ENCODE measurements at places on chromosomes 6 and 20.
A peak's percentile ranks its signal among the peaks of the same experiment; 100 is the strongest.

- no peak for DNase-seq
Observed at GRCh38 chr20:15144916-15145315, 807.5 kb upstream of the FLRT3 start.

GRCh38 chr20:52060794-52061714 lies 130.5 kb downstream of the ZFP64 start:
- DNase-seq, result peak; percentile 43

GRCh38 chr20:4180356-4180755 lies 165.0 kb upstream of the RNF24 start:
- no peak for DNase-seq

GRCh38 chr6:169144356-169144755 lies 109.3 kb downstream of the THBS2 start:
- DNase-seq, result no peak

- DNase-seq, result peak; percentile 8
Observed at GRCh38 chr20:64223526-64224067, 32.0 kb upstream of the PCMTD2 start.

- DNase-seq, result no peak
Observed at GRCh38 chr6:136137739-136138402, 112.2 kb downstream of the MTFR2 start.

- no peak for DNase-seq
Observed at GRCh38 chr20:24066076-24066700, 77.6 kb upstream of the GGTLC1 start.

- DNase-seq, result no peak
Observed at GRCh38 chr20:1712634-1713624, 55.4 kb upstream of the SIRPG start.

- no peak for DNase-seq
Observed at GRCh38 chr6:105001906-105002305, 45.0 kb downstream of the LIN28B start.

- DNase-seq, result no peak
Observed at GRCh38 chr20:36070451-36070850, 84.1 kb upstream of the EPB41L1 start.

DNA sequence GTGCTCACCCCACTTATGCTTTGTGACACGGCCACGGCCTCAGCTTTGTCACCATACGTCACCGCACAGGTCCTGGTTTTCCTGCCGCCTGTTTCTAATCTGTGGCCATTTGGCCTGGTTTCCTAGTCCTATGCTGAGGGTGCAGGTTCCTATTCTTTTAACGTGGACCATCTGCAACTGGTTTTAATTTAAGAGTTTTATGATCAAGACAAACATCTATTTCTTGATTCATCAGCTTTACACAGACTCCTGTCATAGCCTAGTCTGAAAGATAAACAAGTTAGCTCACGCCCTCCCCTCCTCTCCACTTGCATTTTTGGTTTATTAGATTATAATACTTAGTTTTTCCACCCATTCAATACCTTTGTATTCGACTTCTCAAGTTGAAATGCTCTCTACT lies 97.5 kb upstream of the RPS6KA2 start:
- DNase-seq, result no peak

- DNase-seq, result no peak
Observed at GRCh38 chr6:30884521-30885480, 482 bp downstream of the DDR1 start.

GRCh38 chr6:149779644-149779963 lies 30.1 kb downstream of the PCMT1 start:
- no peak for DNase-seq

GRCh38 chr6:91874971-91875370 lies 1288.1 kb upstream of the MAP3K7 start:
- DNase-seq, result no peak

- DNase-seq, result peak; percentile 5
Observed at GRCh38 chr20:17227669-17228623, 1.1 kb downstream of the PCSK2 start.

- DNase-seq, result no peak
Observed at GRCh38 chr6:79111549-79111948, 33.5 kb upstream of the PHIP start.

- DNase-seq, result no peak
Observed at GRCh38 chr6:36035225-36035624, 7.6 kb downstream of the MAPK14 start.

- DNase-seq, result peak; percentile 75
Observed at GRCh38 chr20:52972190-52972937, at the start of gene TSHZ2. Gene TSHZ2, plus strand, starts transcription at chr20:52972358. Its CDS starts 936 bp downstream, at chr20:52973294.

DNA sequence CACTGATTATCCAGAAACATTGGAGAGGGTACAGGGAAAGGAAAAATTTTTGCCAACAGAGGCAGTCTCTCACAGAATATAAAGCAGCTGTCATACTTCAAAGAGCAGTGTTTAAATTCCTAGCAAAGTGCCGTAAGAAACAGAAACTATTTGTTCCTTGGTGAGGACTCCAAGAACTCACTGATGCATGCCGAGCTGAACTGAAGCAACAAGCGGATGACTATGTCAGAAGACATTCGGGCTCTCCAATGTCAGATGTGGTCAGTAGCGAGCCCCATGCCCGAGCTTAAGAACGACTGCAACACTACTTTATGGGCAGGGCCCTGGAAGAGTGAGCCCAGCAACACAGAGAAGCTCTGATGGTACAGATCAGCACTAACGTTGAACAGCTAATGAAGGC lies 54.7 kb downstream of the OR2B6 start:
- no peak for DNase-seq

GRCh38 chr20:45842169-45842812 lies 8.7 kb downstream of the SNX21 start:
- DNase-seq, result peak; percentile 83

- no peak for DNase-seq
Observed at GRCh38 chr6:24093381-24093780, 32.6 kb upstream of the NRSN1 start.

DNA sequence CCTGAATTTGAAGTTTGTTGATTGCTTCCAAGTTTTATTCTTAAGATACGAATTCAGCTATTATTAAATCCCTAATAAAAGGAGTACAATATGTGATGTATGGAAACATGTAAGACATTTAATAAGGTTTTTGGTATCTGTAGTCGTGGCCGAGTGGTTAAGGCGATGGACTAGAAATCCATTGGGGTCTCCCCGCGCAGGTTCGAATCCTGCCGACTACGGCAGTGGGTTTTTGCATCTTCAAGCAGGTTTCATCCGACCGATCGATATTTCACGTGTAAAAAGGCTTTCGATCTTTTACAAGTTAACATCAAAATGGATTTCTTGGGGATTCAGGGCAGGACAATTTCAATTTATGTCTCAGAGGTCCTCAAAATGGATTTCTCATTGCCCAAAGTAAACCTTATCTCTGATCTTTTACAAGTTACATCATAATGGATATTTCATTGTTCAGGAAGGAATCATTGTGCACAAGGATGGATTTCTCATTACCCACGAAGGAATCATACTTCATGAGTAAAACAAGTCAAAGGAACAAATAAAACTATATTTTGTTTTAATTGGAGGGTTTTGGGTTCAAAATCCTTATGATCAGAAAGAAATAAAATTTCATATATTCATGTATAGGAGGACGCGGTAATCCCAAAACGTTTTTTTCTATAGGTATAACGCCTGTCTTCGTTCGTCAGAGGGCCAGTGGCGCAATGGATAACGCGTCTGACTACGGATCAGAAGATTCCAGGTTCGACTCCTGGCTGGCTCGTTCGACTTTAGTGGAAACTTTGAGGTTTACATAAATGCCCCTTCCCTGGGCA lies 37.3 kb upstream of the BTN3A2 start:
- DNase-seq, result peak; percentile 64

GRCh38 chr6:151325075-151326050 lies 66.0 kb downstream of the ZBTB2 start:
- DNase-seq, result peak; percentile 60

- DNase-seq, result peak; percentile 36
Observed at GRCh38 chr6:166058064-166058739, 109.4 kb downstream of the TBXT start.

- DNase-seq, result peak; percentile 76
Observed at GRCh38 chr6:27752038-27752885, 159.9 kb downstream of the OR2B2 start.

- no peak for DNase-seq
Observed at GRCh38 chr6:120147071-120147871, 797.7 kb upstream of the MAN1A1 start.

- no peak for DNase-seq
Observed at GRCh38 chr20:41058674-41059635, 30.3 kb downstream of the TOP1 start.

DNA sequence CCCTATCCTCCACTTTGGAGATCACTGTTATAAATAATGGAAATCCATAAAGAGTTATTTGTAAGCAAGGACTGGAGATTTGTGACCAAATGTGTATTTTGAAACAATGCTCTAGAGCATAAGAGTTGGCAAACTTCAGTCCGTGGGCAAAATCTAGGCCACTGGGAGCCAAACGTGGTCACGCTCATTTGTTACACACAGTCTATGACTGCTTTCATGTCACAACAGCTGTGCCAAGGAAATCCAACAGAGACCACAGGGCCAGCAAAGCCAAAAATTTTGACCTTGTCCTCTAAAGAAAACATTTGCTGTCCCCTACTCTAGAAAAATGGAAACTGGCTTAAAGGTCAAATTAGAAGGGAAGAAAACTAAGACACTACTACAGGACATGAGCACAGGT lies 7.9 kb downstream of the ZNF334 start:
- DNase-seq, result no peak

DNA sequence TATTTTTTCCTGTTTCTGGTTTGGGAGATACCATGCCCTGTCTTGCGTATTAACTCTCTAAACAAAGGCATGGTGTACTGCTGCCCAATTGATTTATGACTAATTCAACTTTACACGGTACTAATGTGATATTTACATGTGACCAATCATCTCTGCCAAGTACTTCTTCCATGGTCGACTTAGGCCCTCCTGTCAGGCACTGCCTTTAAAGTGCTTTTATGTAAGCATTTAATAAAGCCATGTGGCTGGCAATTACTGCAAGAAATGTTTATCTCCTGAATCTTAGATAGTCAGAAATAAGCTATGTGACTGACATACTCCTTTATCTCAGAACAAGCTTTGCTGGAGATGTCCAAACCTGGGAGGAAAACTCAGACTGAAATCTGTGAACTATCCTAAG lies 323.4 kb downstream of the BTBD3 start:
- no peak for DNase-seq

Data from AG10803 (cell line).